ENCODE measurements at places on chromosomes 13 and 19.

DNA sequence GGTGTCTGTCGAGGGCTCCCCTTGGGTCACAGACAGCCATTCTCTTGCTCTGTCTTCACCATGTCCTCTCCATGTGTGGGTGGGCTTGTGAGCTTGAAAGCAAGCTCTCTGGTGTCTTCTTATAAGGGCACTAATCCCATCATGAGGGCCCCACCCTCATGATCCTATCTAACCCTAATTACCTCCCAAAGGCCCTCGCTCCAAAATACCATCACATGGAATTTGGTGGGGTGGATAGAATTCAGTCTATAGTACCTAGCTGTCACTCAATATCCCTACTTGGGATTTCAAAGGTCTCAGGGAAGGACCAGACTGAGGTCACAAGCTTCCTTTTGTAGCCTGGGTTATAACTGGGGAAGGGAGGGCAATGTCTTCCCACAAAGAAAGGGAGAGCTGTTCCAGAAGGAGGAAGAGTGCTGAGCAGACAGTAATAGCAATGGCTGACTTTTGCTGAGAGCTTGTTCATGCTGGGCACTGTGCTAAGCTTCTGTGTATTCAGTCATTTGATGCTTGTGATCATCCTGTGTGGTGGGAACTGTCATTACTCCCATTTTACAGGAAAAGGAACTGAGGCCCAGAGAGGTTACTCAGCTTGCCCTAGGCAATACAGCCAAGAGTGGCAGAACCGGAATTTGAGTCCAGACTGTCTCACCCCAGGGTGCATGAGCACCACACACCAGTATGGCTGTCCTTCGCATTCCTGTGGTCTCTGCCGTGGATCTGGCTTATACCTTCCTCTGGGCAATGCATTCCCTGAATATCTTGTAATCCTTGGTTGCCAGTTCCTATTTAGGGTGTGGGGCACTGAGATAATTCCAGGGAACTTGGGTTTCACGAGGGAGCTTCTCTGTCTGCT lies 8.2 kb downstream of the FXYD5 start:
- no peak for ATAC-seq

DNA sequence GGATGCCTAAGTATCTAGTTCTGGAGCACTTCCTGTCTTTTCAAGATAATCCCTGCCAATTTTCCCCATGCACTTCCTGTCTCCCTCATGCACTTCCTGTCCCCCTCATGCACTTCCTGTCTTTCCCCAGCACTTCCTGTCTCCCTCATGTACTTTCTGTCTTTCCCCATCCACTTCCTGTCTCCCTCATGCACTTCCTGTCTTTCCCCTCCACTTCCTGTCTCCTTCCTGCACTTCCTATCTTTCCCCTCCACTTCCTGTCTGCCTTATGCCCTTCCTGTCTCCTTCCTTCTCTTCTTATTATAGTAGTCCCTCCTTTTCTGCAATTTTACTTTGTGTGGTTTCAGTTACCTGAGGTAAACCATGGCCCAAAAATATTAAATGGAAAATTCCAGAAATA lies 3.0 kb upstream of the TNNT1 start:
- ATAC-seq, result no peak

GRCh38 chr19:29260477-29261317 lies 47.7 kb upstream of the UQCRFS1 start:
- ATAC-seq, result no peak

- no peak for ATAC-seq
Measured at GRCh38 chr19:47595944-47596343, 13.0 kb upstream of the BICRA start.

- ATAC-seq, result no peak
Measured at GRCh38 chr13:71399631-71400215, 467.3 kb downstream of the DACH1 start.

DNA sequence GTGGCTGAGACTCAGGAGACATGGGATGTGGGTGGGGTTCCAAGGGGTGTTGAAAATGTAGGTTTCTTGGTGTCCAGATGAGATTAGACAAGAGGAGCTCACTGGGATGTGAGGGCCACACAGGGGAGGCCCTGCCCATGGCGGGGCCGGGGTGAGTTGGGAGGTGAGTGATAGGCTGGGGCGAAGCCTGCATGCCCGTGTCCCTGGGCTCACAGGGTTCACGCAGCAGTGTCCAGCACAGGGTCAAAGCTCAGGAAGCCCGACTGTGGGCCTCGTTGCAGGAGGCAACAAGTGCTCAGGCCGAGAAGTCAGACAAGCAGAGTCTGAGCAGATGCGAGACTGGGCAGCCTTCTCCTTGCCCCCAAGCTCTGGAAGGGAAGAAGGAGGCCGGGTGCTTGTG lies 27.2 kb downstream of the CCDC8 start:
- no peak for ATAC-seq

DNA sequence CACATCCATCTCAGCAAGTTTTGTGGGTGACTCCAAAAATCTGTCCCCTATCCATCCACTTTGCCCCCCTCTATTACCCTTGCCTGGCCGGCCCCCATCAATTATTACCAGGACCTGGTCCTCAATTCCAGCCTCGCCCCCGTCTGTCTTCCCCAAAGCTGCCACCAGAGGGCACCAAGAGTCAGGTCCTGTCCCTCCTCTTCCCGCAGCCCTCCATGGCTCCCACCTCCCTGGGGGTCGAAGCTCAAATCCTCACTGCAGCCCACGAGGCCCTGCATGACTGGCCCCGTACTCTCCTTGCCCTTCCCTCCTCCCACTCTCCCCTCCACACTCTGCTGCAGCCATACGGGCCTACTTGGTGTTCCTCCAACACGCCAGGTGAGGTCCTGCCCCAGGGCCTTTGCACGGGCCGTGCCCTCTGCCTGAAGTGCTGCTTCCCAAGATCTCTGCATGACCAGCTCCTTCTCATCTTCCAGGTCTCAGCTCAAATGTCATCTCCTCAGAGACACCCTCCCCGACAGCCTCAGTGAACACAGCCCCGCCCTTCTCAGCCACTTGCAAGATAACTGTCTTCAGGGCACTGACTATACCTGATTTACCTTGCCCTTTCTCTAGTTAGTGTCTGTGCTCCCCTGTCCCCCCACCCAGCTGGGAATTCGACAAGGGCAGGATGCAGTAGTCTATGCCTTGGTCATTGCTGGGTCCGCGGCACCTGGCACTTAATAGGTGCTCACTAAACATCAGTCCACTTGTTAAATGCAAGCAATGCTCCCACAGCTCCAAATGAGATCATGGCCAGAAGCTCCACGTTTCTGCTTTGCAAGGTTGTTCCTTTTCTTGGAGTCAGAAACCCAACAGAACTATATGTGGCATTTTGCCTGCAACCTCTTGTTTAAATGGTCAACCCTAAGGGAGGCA lies 16.8 kb upstream of the SEMA6B start:
- peak; percentile 44 for ATAC-seq

GRCh38 chr19:56137405-56137804 lies 3.7 kb upstream of the ZNF444 start:
- no peak for ATAC-seq

GRCh38 chr13:109667807-109668291 lies 118.5 kb downstream of the IRS2 start:
- no peak for ATAC-seq

DNA sequence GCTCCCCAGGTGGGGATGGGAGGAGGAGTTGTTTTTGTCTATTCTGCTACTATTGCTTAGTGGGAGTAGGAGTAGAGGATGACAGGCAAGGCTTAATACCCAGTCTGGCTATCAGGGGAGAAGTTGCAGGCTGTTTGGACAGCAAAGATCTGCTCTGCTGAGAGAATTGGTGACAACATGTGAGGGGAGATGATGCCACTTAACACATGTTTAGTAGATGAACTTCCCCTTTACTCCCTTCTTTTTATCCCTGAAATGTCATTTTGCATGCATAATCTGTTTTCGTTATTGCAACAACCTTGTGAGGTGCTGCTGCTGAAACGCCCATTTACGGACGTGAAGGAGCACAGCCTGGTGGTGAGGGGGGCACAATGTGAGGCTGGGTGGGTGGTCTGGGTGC lies 3.0 kb upstream of the CYP4F12 start:
- ATAC-seq, result no peak

DNA sequence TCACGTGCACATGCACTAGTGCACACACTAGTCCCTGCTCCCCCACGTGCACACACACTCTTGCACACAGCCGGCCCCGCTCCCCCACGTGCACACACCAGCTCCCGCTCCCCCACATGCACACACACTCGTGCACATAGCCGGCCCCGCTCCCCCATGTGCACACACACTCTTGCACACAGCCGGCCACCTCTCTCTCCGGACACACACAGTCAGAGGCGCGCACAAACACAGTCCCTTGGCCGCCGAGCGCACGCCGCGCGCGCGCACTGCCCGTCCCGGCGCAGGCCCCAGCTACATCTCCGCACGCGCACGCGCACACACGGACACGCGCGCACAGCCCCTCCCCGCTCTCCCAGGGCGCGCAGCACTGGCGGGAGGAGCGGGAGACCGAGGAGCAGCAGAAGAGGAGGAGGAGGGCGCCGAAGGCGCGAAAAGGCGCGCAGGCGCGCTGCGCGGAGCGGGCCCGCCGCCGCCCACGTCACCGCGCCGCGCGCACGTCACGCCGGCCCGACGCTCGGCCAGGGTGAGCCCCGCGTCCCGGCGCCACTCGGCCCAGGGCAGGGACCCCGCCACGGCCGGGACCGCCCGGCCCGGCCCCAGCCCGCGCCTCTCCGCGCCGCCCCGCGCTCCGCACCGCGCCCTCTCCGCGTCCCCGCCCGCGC lies at the start of gene TFDP1:
TFDP1 (plus strand) TSS at position 549 of the 665 bp plus-strand sequence. CDS start 1,085 bp downstream, outside the sequence.
- peak; percentile 79 for ATAC-seq

DNA sequence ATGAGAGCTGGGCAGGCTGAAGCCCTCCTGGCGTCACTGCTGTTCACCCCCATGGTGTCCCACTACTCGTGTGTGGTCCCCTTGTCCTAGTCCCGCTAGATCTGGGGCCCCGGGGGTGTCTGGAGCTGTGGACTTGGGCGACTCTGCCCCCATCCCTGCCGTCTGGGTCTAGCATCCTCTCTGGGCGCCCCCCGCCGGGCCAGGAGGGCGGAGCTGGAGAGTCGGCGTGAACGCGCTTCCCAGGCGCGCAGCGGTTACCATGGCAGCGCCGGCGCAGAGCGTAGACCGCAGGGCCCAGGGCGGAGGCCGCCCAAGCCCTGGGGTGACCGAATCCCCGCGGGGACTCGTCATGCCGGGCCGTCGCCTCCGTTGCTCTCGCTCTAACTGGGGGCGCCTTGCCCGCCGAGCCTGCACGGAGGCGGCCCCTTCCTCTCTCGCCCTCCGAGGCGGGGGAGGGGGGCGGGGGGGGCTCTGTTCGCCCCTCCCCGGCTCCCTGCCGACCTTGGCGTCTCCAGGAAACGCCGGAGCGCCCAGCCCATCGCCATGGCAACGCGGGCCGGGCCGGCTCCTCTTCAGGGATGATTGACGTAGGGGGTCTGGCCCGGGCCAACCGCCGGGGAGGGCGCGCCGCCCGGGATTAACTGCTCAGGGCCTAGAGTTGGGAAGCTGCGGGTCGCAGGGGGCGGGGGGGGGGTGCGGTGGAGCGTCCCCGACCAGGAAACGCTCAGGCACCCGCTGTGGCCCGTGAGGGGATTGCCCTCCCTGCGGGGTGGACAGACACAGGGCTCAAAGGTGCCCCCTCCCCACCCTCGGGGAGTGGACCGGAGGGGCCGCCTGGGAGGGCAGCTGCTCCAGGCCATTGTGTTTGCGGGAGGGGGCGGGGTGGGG lies 8.9 kb downstream of the ISYNA1 start:
- ATAC-seq, result peak; percentile 72

GRCh38 chr19:33282036-33282671 lies 20.2 kb downstream of the CEBPA start:
- no peak for ATAC-seq

- ATAC-seq, result no peak
Measured at GRCh38 chr19:14116918-14117578, 514 bp downstream of the PRKACA start.

- no peak for ATAC-seq
Measured at GRCh38 chr13:110450941-110451730, 110.4 kb downstream of the RAB20 start.

DNA sequence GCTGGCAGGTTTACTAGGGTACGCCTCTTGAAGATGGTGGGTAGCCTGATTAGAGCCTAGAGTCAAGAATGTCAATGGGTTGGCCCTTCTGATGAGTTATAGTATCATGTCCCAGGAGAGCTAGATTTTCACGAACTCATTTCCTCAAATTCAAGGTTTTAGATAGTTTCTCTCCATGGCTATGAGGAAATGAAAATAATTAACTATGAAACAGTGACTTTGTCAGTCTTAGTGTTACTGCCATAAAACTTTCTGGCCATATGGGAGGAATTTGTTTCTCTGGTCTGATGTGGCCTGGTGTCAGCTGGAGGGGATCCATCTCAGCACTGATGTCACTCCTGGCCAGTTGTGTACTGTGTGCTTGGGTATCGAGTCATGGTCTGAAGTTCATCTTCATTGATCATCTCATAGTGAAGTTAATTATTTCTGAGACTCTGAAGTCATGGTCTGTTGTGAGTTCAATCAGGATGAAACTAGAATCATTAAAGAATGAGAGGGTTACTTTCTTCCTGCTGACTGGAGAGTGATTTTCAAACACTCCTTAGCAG lies 49.4 kb upstream of the TNFSF11 start:
- no peak for ATAC-seq

- ATAC-seq, result no peak
Measured at GRCh38 chr19:3440082-3440481, 40.2 kb downstream of the SMIM24 start.

- no peak for ATAC-seq
Measured at GRCh38 chr19:48573163-48573505, 21.2 kb downstream of the SULT2B1 start.

DNA sequence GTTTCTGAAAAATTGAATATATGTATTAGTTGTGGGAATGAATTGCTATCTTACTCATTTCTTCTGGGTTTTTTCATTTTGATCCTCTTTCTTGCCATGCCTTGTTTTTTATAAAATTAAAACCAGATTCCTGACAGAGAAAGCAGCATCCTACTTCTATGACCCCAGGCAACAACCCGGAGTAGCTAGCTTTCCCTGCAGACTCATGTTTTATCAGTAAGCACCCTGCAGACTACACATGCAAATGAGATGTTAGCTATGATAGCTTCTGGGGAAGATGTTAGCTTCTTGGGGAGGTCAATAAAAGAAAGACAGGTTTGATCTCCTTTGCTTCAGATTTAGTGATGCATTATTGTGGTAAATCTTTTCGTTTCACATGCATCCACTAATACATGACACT lies 1598.6 kb downstream of the SLITRK5 start:
- no peak for ATAC-seq
